GM04503 (cell line): ENCODE measurements at places on chromosomes 1 and 21.
A peak's percentile ranks its signal among the peaks of the same experiment; 100 is the strongest.

GRCh38 chr21:45768740-45769048, 125.2 kb downstream of the PCBP3 start:
- no peak for DNase-seq

DNA sequence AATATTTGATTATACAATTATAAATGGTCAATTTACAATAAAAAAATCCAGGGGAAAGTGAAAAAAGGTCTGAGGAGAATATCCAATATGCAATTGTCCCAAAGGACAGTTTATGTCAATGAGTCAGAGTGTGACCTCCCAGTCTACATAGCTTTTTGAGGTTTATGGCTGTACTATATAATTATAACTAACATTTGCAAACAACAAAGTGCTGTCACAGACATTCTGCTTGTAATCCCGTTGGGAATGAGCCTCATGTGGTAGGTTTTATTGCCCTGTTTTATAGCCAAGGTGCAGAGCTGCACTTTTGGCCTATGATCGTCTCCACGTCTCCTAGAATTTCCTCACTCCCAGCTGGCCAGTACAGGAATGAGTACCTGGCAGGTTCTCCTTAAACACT, 103.8 kb downstream of the ADSS2 start:
- DNase-seq, result peak; percentile 39

DNA sequence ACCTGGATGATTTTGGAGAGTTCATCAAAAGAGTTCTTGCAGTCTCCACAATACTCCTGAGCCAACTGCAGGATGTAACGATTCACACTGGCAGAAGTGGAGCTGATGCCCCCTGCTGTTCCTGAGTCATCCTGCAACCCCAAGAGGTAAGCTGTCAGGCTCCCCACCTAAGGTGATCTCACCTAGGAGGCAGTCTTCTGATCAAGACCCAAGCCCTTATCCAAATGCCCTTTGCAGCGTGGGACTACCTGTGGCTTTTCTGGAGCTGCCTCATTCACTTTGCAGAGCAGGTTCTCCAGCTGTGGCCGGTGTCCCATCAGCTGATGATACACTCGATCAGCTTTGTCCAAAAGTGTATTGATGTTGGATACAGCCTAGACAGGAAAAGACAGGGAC, 96.4 kb downstream of the UBR4 start:
- DNase-seq, result peak; percentile 5

- no peak for DNase-seq
These were observed 455.5 kb downstream of the PLPP3 start for GRCh38 chr1:56123826-56124225.

- DNase-seq, result no peak
These were observed 6.0 kb downstream of the DYNLT5 start for GRCh38 chr1:66758241-66758755.

DNA sequence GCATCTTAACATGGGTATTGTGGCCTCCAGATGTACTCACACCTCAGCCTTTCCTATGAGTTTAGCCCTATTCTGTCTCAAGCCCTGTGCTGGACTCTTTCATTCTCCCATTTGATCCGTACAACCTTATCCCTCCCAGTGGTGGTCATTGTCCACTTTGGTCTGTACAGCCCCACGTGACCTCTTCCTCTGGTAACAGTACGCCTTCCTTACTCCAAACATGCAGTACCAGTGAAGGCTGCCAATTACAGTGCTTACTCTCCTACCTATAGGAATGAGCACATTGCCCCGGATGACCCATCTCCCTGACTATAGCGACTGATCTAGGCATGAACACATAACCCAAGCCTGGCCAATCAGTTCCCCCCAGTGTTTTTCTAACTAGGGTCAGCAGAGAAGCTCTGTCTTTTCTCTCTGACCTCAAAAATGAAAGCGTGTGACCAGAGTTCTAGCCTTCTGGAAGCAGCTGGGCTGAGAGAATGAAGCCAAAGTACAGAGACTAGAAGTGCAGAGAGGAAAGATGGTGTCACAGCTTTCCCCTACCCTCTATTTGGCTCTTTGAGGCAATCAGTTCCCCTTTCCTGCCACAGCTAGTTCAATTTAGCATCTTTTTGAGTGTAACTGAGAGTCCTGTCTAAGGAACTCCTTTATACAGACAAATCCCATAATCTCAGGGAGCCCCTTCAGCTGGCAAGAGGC, 9.9 kb upstream of the QSOX1 start:
- no peak for DNase-seq

GRCh38 chr1:192998536-192998935, 60.6 kb downstream of the UCHL5 start:
- DNase-seq, result no peak

DNA sequence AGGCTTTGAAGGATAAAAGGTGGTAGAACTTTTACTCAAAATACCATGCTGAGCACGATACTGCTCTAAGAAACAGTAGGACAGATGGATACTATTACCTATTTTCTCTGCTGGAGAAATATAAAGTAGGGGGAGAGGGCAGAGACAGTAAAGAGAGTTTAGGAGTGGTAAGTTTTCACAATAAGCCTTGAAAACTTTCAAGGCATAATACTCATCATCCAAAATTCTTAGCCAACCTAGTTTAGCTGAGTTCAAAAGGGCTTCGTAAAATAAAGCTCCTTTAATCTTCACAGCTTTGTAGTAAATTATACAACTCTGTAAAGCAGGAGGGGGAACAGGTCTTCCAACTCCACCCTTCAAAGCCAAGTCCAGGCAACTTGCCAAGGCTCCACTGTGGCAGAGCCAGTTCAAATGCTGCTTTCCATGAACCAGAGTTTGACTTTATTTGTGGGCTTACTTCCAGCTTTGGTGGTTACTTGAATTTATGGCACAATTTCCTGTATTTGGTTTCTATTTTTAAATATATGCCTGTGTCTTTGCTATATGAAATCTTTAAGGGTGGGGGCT, 15.5 kb downstream of the TEX38 start:
- peak; percentile 34 for DNase-seq

DNA sequence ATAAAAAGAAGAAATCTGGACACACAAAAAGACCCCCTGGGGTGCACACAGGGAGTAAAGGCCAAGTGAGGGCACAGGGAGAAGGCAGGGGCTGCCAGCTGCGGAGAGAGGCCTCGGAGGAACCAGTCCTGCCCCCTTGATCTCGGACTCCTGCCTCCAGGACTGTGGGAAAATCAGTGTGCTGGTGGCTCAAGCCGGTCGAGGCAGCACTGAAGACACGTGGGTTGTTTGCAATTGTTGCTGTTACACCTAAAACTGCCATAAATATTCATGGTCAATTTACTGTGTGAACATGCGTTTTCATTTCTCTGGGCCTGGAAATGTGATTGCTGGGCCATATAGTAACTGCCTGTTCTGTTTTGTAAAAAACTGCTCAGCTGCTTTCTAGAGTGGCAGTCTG, 18.5 kb downstream of the IBA57 start:
- no peak for DNase-seq

- DNase-seq, result no peak
These were observed 172.0 kb downstream of the HMCN1 start for GRCh38 chr1:185906186-185906585.

DNA sequence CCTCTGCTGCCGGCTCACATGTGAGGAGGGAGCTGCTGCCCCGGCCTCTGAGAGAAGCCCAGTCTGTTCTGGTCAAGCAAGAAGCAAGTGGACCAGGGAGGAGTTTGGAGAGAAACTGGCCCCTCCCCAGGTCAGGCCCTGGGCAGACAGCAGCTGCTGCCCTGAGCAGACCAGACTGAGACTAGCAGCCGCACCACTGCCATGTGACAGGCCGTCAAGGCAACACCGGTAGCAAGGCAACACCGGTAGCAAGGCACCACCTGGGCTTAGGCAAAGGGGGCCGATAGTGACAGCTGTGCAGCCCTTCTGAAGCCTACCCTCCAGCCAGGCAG, 50.3 kb downstream of the ARHGEF16 start:
- DNase-seq, result no peak

DNA sequence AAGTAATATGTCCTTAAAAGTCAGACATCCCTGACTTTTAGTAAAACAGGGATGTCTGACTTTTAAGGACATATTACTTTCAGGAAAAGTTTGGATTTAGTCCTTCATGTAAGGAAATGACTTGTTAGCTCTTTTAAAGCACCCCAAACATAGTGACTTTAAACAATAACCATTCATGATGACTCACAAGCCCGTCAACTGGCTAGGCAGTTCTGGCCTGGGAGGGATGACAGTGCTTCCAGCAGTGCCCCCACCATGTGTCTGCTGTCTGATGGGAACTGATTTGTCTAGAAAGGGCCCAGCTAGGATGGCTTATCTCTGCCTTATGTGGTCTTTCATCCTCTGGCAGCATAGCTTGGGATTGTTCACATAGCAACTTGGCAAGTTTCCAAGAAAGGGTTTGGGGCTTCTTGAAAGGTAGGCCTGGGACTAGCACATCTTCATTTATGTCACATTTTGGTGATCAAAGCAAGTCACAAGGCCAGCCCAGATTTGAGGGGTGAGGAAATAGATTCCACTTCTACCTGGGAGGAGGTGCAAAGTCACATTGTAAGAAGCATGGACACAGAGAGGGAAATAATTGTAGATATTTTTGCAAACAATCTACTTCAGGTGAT, 143.5 kb downstream of the C1orf94 start:
- DNase-seq, result no peak

- DNase-seq, result no peak
These were observed 138.7 kb upstream of the ZNF648 start for GRCh38 chr1:182200025-182200812.

DNA sequence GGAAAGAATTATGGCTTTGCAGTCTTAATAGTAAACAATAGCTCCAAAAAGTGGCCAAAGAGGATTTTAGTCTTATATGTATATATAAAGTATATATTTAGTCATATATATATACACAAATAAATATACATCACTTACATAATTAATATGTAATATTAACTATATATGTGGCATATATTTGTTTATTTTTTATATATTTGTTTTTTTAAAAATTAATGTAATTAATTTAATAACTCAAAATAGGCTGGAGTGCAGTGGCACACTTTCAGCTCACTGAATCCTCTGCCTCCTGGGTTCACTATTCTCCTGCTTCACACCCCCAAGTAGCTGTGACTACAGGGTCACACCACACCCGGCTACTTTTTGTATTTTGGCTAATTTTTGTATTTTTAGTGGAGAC, 532.6 kb downstream of the KCNT2 start:
- no peak for DNase-seq

GRCh38 chr1:198620951-198621824, 17.7 kb upstream of the PTPRC start:
- DNase-seq, result no peak

GRCh38 chr1:45306319-45306718, 20.4 kb upstream of the HPDL start:
- no peak for DNase-seq

GRCh38 chr1:208088319-208088718, 155.9 kb downstream of the PLXNA2 start:
- DNase-seq, result no peak
